ENCODE measurements at places on chromosomes 1 and 21.

- peak; percentile 70 for DNase-seq
These were observed 111.2 kb upstream of the NBPF11 start for GRCh38 chr1:148263128-148263905.

GRCh38 chr21:45033791-45034555, 40.4 kb upstream of the ADARB1 start:
- no peak for DNase-seq

DNA sequence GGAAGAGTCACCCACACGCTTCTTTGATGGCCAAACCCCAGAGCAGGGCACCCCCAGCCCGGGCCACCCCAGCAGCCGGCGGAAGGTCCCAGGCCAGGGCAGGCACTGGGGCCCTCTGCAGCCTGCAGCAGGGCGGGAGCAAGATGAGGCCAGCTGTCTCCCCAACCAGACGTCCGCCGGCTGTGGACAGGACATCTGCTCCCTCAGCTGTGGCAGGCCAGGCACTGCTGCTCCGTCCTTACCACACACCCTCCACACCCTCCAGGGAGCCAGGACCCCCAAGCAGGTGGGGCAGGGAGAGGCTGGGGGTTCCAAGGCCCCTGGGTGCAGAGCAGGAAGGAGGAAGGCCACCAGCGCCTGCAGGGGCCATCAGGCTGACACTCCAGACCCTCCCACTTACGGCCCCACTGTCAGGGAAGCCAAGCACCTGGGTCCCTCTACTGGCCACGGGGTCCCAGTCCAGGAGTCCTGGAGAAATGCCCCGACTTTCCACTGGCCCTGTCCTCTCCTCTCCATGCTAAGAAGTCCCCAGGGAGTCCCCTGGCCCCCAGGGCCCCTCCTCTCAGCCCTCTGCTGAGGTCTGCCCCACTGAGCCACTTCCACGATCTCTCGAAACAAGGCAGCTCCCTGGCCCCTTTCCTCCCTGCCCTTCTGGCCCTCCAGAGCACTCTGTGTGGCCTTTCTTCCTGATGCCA, 5.6 kb downstream of the WNT9A start:
- DNase-seq: no peak

- DNase-seq: no peak
These were observed 485.4 kb downstream of the USP25 start for GRCh38 chr21:16215193-16215592.

DNA sequence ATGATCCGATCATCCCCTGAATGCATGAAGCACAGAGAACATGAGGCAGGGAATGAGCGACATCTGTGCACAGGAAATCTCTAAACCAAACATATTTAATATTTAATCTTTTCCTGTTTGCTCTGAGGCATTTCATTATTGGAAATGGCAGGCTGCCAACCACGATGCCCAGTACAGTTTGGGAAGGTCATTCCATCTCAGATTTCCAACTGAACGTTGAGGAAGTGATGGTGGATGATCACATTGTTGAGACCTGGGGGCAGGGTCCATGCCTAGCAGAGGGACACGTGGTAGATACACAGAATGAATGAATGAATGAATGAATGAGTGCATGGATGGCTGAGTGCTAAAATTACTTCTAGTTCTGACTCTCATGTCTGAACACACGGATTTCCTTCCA, 15.9 kb upstream of the FASLG start:
- no peak for DNase-seq

- no peak for DNase-seq
These were observed 4.2 kb downstream of the KCNH1 start for GRCh38 chr1:211129776-211130175.

- no peak for DNase-seq
These were observed 8.2 kb upstream of the IRF2BP2 start for GRCh38 chr1:234617986-234618736.

DNA sequence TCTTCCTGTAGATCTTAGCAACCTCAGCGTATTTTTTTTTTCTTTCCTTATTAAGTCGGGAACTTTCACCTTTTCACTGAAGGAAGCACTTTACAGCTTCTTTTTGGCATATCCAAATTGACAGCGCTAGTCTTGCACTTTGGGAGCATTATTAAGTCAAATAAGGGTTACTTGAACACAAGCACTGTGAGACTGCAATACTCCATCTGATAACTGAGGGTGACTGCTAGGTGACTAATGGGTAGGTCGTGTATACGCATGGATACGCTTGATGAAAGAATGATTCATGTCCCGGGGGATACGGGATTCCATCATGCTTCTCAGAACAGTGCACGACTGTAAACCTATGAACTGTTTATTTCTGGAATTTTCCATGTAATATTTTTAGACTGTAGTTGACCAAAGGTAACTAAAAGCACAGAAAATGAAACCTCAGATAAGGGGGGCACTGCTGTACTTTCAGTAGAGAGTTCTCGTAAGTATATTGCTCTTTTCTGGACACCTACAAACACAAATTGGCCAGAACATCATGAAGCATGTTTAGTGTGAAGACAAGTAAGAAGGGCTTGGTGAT, 364.7 kb downstream of the SMYD3 start:
- DNase-seq: no peak

DNA sequence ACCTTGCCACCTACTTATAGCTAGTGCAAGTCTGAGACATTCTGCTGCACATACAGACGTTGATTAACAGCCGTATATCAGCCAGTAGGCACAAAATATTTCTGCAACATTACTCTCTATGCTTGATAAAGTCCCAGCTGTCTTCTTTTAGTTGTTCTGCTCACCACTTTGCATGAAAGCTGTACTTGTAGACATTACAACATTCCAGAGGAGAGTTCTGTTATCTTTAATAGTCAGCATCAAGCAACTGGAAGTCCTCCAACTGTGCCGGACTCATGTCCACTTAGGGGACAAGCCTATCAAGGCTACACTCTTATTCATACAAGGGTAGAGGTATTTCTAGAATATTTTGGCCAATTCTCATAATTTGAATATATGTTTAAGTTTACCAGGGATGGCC, 50.0 kb downstream of the CACHD1 start:
- DNase-seq: no peak

- DNase-seq: no peak
These were observed at the start of gene SDC3 for GRCh38 chr1:30908696-30909364. TSS of gene SDC3 (minus strand) at chr1:30908758. CDS start at chr1:30908586, 172 bp downstream.

DNA sequence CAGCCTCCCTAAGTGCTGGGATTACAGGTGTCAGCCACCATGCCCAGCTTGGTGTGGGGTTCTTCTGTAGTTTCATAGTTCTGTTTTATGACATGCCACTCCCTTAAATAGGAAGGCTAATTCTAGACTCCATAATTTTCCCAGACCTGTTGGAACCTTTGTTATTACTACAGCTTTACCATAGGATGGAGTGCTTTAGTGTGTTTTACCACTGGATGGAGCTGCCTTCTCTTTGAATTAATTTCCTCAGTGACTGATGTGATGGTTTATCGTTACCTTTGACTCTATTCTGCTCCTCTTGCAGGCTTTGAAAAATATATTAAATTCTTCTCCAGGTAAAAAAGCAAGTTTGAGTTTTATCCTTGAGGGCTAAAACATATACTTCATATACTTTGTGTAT, 84.6 kb upstream of the NEK7 start:
- DNase-seq: no peak

GRCh38 chr1:208603721-208604120, 359.5 kb upstream of the PLXNA2 start:
- DNase-seq: no peak

GRCh38 chr1:211908453-211908852, 77.9 kb upstream of the LPGAT1 start:
- DNase-seq: no peak

DNA sequence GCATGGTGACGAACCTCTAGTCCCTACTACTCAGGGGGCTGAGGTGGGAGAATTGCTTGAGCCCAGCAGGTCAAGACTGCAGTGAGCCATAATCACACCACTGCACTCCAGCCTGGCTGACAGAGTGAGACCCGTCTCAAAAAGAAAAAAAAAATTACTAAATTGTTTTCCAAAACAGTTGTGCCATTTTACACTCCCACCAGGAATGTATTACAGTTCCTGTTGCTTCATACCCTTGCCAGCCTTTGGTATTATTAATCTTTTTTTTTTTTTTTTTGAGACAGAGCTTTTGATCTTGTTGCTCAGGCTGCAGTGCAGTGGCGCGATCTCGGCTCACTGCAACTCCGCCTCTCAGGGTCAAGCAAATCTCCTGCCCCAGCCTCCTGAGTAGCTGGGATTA, 55.9 kb downstream of the RPS6KA1 start:
- DNase-seq: no peak

DNA sequence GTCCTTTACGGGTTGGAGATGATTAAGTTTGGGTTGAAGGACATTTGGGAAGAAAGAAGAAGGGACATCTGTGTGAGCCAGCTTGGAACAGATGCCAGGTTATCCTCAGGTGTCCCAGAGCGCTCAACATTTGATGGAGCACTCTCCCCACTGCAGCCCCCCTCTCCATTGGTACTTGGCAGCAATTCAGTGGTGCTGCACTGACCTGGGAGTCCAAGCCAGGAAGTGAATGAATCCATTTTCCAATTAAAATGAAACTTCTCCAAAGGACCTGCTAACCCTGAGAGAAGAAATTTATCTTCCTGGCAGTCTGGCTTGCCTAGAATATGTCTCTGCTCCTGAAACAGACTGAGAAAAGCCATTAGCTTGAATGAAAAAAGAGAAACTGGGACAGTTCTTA, 67.1 kb downstream of the FGGY start:
- DNase-seq: no peak

DNA sequence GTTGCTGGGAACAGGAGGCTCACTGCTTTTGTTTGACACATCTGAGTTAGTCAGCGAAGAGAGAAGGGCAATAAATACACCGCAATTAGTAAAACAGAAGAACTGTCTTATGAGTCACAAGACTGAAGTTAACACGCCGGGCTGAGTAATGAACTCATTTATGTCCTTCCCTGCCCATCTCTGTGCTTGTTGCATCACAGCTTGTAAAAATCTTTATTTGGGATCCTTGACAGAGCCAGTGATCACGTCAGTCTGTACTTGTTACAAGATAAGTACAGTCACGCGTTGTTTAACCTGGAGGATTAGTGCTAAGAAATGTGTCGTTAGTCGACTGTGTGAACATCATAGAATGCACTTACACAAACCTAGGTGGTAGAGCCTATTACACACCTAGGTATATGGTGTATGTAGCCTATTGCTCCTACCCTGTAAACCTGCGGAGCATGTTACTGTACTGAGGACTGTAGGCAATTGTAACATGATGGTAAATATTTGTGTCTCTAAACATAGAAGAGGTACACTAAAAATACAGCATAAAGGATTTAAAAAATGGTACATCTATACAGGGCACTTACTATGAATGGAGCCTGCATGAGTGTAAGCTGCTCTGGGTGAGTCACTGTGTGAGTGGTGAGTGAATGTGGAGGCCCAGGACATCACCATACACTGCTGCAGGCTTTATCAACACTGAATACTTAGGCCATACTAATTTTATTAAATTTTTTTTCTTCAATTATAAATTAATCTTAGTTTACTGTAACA, 272.2 kb downstream of the TNR start:
- DNase-seq: no peak

DNA sequence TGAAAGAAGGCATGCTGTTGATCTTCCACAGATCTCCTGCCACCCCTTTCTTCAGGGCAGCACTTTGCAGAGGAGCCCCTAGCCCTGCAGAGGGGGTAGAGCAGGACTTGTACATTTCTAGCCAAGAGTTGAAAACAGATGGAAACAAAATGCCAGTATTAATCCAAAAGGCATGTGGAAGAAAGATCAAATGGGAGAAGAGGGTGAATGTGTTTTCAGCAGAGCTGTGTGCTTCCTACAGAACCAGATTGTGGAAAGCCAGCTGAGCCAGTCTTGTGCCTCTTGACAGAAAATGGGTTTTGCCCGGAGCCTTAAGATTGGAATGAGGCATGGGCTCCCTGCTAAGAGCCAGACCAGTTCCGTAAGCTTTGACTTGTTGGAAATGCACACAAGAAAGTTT, 105.2 kb upstream of the TSPAN2 start:
- DNase-seq: no peak

DNA sequence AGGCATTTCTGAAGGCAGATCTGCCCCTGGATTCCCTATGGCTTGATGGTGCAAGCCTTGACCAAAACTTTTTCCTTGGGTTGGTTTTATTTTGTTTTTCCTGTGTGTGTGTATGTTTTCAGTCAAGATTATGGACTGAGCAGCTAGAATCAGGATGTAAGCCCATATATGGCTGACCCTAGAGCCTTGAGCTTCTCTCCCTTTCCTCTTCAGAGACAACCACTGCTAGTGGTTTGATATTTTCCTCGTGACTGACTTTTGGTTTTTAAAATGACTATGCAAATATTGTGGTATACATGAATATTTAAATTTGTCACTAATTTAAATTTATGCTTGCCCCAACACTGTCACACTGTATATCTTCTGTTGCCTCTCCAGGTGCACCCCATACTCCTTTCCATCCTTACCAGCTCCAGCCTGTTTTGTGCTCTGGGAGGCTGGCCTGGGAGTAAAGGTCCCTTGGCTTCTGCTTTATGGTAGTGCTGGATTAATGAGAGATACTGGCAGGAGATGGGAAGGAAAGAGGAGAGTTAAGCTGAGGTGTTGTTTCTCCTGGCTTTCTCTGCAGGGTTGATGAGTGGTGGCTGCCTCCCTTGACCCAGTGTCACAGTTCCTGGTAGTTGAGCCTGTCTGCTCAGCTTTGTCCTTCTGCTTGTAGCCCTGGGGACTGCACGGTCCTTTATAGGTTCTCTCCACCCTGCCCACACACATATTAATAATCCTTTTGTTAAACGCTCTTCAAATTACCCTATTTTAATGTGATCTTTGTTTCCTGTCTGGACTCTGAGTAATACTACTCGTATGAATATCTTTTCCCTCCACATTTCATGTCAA, 44.4 kb downstream of the RWDD3 start:
- DNase-seq: no peak

- DNase-seq: no peak
These were observed 8.4 kb upstream of the VCAM1 start for GRCh38 chr1:100710906-100711682.

DNA sequence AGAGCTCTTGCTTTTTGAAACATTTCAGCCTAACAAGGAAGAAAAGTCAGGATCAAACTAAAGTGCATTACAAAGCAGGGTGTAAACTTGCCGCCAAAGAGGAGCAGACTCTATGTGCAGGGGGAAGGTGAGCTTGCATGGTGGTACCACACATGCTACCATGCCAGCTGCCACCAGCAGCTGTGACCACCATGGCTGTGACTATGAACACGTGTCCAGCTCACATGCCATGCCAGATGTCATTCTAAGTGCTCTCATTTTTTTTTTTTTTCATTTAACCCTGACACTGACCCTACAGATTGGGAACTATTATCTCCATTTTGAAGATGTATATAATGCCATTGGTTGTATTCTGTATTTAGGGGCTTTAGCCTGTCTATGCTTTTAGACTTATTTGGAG, 79.0 kb downstream of the PCP4 start:
- DNase-seq: no peak

DNA sequence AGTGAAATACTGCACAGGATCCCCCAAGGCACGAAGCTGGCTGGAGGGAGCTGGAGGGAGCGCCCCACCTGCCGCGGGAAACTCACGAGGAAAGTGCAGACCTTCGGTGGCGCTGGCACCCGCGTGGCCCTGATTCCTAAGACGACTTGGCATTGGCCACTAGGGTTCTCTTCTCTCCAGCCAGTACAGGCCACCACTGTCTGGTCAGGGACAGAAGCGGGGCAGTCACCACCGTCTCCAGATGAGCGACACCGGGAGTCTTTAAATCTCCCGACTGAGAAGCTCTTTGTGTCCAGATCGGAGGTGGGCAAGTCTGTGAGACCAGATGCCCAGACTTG, 19.2 kb upstream of the CHIA start:
- DNase-seq: no peak
